Nephron progenitor cell (in vitro differentiated cells): ENCODE measurements at places on chromosomes 5 and 9.
A peak's percentile ranks its signal among the peaks of the same experiment; 100 is the strongest.

DNA sequence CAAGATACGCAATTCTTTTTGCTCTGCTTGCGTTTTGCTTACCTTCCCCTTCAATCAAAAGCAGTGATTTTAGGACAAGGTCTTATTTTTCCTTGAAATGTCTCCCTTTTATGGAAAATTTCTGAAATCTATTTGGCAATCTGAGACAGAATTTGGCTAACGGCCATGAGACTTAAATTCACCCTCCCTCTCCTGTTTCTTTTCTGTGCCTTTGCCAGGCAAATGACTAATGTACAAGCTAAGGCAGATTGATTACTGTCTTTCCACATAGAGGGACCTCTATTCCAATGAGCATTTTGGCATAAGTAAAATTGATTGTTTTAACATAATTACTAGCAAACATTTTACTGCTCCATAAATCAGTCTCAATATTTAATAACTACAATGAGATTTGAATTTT lies 31.7 kb downstream of the FAM81B start:
- DNase-seq = no peak

- no peak for DNase-seq
These were observed 7.1 kb downstream of the RAPGEF1 start for GRCh38 chr9:131732636-131733289.

DNA sequence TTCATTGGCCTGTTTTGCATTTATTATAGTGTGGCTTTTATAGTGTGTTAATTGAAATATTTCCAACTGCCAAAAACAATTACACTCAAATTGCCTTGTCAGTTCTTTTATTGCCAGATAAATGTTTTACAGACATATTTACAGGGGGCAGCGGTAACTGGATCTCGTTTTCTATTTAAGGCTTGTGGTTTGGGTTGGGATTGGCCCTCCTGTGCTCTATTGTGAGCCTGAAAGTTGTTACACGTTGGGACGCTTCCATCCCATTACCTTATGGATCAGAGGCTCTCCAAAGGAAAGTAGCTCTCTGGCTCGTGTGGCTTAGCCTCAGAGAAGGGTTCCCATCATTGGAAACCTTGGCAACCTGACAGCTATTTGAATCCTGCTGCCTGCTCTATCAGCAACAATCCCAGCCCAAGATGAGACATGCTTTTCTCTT lies 20.8 kb downstream of the DNAI1 start:
- DNase-seq = no peak

DNA sequence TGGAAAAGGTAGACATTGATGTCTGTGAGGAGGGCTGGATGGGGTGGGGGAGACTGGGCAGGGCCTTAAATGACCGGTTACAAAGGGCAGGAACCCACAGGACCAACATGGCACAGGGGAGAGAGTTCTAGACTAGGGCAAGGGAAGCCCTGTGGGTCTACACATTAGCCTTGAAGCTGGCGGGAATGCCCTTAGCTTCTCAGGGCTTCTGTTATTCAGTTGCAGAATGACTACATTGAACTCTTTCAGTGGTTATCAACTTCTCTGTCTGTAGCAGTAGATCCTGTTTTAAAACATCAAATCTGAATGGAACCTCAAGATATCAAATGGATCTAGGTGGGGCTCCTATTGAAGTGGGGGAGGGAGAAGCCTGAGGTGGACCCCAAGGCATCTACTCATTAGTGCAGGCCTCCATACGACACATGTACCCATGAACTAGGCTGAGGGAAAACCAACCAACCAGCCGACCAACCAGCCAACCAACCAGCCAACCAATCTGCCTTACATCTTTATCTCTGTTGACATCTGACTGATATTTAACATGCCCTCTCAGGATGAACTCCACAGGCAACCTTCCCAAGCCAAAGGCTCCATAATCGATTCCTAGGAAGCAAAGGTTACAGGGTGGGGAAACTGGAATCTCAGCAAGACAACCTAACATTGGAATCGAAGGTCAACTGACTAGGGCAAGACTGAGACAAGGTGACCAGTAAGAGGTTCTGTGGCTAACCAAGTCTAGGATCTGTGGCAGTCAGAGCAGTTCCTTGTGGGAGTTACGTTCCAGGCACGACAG lies 48.3 kb downstream of the DAP start:
- no peak for DNase-seq

- DNase-seq = no peak
These were observed 630.1 kb upstream of the KLF4 start for GRCh38 chr9:108119530-108120113.

GRCh38 chr5:13591621-13592020 lies 352.9 kb downstream of the DNAH5 start:
- no peak for DNase-seq

GRCh38 chr9:81898851-81899250 lies 29.4 kb upstream of the SPATA31D4 start:
- DNase-seq = no peak

DNA sequence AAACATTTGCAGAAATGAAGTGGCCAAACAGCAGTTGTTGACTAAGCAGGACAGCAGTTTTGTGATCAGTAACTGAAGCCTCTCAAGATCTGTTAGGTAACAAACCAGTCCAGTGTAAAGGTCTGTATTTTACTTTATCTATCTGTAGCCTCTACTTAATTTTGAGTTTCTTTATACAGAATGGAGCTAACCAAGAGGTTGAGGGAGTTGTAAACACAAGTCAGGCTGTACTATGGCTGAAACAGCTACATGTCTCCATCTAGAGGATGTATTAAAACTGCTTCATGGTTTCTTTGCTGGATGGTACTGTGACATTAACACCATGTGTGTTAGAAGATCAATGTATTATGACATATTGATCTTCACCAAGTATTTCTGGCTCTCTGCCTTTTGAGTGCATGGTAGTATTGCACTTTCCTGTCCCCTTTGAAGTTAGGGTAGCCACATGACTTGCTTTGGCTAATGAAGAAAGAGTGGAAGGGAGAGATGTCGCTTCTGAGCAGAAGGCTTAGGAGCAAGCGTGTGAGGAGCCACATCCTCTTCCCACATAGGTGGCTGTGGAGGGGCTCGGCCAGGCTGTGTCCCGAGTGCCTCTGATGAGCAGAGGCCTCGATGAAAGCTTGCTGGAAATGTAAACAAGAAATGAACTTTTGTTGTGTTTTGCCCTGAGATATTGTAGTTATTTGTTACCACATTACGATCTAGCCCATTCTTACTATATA lies 105.6 kb upstream of the PCA3 start:
- DNase-seq = no peak

GRCh38 chr5:137022043-137022442 lies 477.1 kb downstream of the SPOCK1 start:
- DNase-seq = no peak

DNA sequence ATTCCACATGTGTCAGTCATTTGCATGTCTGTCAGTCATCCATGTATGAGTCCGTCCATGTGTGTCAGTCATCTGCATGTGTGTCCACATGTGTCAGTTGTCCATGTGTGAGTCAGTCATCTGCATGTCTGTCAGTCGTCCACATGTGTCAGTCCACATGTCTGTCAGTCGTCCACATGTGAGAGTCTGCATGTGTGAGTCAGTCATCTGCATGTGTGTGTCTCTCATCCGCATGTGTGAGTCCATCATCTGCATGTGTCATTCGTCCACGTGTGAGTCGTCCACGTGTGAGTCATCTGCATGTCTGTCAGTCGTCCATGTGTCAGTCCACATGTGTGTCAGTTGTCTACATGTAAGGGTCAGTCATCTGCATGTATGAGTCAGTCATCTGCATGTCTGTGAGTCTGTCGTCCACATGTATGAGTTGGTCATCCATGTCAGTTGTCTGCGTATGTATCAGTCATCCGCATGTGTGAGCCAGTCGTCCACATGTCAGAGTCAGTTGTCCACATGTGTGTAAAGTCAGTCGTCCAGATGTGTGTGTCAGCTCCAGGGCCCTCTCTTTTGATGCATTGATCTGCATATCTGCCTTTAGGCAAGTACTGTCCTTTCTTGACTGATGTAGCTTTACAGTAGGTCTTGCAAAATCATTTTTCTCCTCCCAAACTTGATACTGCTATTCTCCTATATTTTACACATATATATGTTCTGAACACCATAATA lies 72.5 kb upstream of the CACNA1B start:
- DNase-seq = no peak

GRCh38 chr5:82151662-82152061 lies 126.5 kb downstream of the RPS23 start:
- no peak for DNase-seq

DNA sequence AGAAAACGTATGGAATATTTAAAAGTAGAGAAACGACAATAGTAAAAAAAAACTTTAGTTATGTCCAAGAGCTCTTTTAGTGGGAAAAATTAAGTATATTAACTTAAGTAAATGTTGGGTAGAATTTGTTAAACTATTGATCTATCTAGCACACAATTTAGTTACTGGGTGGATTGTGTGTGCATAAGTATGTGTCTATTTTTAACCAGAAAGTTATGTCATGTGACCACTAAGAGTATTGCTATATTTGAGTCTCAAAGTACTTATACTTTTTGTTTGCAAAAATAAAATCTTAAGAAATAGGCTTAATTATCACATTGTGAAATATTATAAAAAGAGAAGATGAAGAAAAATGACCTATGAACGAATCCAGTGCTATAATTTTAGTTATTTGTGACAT lies 56.8 kb downstream of the ADGRV1 start:
- no peak for DNase-seq

DNA sequence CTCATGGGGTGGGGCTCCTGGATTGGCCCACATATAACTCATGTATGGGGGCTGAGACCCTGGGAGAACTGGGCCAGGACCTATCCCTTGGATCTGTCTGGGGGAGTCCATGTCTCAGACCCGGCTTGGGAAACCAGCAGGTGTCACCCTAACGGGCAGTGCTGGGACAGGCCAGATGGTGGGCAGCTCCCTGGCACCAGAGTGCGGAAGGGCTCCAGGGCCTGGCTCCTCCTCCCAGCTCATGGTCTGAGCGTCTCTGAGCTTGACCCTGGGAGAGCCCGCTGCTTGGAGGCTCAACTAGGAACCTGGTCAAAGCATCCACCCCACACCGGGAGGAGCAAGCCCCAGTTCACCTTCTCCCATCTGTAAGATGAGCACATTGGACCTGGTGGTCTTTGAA lies 15.5 kb upstream of the NCS1 start:
- DNase-seq = no peak

- DNase-seq = no peak
These were observed 2.8 kb downstream of the TUBB4B start for GRCh38 chr9:137243626-137244485.

DNA sequence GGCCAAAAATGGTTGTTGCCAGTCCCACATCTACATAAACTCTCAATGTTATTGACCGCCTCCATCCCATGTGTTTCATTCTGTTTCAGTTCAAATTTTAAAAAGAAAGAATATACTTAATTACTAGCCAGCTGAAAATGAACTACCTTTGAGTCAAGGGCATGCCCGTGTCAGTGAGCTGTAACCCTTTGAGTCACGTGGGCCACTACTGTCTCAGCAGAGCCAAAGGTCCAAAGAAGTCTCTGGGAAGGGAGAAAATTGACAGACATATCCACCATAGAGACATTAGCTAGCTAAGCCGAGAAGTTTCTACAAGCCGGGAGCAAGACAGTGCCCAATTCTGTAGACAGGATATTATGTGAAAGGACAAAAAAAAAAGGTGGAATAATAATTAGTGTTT lies 59.7 kb downstream of the NIM1K start:
- DNase-seq = no peak

- no peak for DNase-seq
These were observed 235.7 kb upstream of the TNC start for GRCh38 chr9:115353681-115354080.

DNA sequence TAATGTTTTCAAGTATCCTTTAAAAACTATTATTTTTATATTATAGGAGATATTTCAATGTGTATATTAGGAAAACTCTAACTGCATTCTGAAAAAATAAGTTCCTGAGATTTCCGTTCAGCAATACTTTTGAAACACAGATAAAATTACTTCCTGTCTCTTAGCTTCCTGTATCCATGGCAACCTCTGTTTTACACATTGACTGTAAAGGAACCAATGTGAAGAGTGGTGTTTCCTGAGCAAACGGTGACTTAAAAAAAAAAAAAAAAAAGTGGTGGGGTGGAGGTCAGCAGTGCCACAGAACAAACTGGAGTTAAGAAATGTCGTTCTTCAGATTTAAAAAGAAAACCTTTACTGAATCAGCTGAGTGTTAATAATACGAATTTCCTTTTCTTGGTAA lies at the start of gene LRRC70:
Gene LRRC70 (plus strand): TSS at position 280 of the 400 bp plus-strand sequence. CDS start 620 bp downstream, outside the sequence.
- peak; percentile 7 for DNase-seq

DNA sequence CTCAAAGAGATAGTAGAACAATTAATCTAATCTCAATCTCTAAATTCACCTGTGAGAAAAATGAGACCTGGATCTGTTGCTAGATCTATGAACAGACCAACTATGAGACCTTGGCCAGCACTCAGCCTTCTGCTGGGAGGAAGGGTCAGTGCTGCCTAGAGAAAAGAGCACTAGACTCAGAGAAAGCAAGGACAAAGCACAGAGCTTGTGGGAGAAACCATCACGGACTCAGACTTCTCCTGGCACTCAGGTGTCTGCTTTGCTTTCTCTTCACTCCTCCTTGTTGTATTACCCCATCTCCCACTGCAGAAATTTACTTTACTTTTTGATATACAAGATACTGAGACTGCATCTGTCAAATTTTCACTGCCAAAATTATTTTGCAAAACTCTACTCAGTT lies 890.0 kb upstream of the NUDT12 start:
- no peak for DNase-seq

DNA sequence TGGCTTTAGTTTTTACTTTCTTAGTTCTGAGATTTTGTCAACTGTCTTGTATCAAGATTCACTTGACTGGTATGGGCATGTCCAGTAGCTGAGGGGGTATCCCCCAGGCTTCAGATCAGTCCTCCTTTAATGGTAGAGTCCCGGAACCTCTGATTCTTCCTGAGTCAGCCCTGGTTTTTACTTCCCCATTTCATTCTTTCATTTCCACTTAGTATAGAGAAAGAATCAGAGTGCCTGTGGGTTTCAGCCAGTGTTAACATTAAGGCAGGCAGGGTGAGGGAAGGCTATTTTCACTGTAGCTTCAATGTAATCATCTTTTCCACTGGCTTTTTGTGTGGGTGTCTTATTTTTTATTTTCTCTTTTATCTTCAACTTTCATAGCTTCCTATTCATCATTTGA lies 8.3 kb upstream of the COMMD10 start:
- DNase-seq = no peak

DNA sequence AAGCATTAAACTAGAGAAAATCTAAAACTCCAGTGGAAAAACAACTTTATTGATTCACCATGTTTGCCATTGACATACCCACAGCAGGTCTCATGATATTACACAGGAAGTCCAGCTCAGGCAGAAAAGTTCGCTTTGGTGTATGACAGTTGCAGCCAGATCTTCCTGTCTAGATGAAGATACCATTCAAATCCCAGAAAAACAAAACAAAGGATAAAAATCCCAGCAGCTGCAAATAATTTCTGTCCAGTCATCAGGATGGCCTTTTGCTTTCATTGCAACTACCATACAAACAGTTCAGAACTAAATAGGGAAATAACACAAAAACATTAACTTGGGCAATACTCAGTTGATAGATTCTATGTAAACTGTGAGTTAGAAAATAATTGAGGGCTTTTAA lies 136.0 kb upstream of the NREP start:
- DNase-seq = no peak

DNA sequence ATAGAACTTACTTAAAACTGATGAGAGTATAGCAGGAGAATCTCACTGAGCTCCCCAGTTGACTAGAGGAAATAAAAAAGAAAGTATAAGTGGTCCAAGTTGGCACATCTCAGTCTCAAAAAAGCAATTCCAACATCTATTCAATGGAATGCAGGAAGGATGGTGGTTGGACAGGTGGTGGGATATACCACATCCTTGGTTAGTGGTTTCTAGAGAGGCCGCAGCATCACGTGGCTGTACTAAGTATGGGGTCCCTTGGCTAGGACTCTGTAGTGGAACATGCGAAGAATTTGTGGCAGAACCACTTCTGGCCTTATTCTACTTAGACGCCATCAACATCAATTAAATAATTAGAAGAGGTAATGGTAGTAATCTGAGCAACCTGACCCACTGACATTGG lies 232.4 kb downstream of the SAXO1 start:
- no peak for DNase-seq
